Keratinocyte (primary cell): ENCODE measurements at places on chromosomes 7 and 10.

DNA sequence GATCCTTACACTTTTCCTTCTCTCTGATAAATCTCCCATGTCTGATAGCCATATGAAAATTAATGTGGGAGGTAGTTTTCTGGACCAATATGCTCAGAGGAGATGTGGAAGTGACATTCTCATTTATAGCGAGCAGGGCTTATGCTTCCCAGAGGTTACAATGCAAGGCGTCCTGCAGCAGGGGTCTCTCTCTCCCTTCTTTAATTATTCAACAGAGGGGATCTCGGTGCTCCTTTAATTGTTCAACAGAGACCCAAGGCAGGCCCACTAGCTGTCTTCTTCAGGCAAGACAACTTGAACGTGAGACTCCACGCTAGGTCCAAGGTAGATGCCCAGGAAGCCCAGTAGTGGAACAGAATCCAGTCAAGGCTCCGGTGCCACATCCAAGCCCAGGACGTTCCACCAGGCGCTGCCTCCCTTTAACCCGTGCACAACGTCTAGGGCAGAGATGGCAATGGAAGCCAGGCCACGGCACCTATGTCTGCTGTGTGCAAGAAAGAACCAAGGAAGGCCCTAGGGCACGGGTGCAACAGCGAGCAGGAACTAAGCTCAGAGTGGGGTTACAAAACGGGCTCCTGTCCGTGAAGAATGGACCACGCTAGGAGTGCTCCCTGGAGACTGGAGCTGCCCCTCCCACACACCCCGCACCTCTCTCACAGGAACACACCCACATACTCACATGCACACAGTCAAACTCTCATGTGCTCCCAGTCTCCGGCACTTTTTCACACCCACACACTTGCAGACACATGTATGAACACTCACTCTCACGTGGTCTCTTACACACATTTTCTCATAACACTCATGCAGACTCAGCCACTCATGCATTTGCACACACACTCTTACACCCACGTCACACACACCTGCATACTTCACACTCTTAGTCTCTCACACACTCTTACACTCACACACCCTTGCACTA lies 230.4 kb downstream of the TNS3 start:
- DNase-seq = no peak

DNA sequence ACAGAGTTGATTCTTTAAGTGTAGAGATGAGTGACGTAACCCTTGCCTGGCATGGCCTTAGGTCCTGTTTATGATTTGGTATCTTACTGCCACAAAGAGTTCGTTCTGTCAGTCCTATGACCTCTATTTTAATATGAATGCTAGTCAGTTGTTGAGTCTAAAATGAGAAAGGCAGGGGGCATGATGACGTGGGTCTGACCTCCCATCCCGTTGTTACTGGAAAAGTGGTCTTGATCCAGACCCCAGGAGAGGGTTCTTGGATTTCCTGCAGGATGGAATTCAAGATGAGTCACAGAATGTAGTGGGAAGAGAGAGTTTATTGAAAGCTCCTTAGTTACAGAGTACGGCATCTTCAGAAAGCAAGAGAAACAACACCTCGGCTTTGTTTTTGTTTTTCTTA lies 317.0 kb upstream of the COBL start:
- DNase-seq = no peak

GRCh38 chr7:139471740-139472353 lies 11.6 kb downstream of the KLRG2 start:
- DNase-seq = no peak

- no peak for DNase-seq
These were observed 46.1 kb downstream of the OGDH start for GRCh38 chr7:44652535-44652934.

DNA sequence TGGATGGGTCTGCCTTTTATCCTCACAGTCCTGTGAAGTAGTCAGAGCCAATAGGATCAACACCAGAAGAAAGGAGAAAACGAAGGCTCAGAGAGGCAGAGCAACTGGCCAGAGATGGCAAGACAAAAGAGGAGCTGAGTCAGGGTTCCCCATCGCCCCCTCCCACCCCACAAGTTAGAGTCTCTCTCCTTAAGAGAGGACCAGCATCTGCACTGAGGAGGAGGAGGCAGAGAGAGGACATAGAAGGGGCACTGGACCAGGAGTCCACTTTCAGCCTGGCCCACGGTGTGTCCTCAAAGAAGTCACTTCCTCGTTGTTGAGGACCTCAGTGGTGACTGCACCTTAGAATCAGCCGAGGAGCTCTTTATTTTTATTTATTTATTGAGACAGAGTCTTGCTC lies 11.6 kb downstream of the SPOCK2 start:
- DNase-seq = no peak

GRCh38 chr7:141306081-141306480 lies 232.2 kb downstream of the TMEM178B start:
- no peak for DNase-seq

- no peak for DNase-seq
These were observed 33.5 kb downstream of the FIGNL1 start for GRCh38 chr7:50416527-50417182.

GRCh38 chr10:9833942-9834341 lies 1183.7 kb upstream of the CELF2 start:
- DNase-seq = no peak

GRCh38 chr10:86480571-86480970 lies 41.0 kb downstream of the WAPL start:
- no peak for DNase-seq

DNA sequence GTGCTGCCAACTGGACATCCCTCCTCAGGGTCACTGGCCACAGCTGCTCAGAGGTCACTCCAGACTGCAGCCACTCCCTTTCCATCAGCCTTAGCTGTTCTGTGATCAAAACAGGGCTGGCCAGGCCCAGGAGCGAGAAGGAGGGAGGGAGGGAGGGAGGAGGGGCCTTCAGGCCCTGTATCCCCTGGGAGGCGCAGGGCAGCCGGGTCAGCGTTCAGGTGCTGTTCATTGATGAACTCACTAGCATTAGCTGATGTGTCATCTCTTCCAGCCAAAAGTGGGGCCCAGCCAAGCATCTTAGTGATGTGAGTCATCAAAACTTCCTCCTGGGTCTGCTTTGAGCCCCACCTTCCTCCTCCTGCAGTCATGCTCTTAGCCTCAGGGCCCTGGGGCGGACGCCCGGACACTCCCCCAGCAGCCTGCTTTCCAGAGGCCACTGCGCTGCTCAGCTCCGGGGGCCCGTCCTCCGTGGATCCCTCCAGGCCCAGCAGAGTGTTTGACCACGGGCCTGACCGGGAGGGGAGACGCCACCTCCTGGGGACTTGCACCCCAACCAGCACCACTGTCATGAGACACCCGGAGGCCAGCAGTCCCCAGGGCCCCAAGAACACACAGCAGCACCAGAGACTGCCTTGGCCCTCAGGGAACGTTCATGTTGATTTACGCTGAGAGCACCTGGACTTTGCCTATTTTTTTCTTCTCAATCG lies 149.2 kb downstream of the PRKAG2 start:
- peak; percentile 98 for DNase-seq

- no peak for DNase-seq
These were observed 35.4 kb upstream of the TM9SF3 start for GRCh38 chr10:96622013-96622787.

- peak; percentile 35 for DNase-seq
These were observed 124.3 kb downstream of the CUX1 start for GRCh38 chr7:101941481-101942383.

DNA sequence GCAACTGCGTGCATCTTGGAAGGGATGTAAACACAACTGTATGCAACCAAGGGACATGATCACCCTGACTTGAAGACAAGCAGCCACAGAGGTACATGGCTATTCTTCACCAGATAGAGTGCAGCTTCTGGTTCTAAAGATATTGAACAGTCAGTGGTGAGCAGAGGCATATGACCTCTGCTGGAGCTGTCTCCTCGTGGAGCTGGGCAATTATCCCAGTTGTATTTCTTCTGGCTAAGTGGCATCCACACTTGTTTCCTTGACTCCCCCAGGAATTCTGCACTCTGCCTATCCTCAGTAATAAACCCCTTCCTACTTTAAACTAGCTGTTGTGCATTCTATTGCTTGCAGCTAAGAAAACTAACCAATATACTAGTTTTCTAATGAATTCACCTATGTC lies 216.8 kb downstream of the THSD7A start:
- DNase-seq = no peak

DNA sequence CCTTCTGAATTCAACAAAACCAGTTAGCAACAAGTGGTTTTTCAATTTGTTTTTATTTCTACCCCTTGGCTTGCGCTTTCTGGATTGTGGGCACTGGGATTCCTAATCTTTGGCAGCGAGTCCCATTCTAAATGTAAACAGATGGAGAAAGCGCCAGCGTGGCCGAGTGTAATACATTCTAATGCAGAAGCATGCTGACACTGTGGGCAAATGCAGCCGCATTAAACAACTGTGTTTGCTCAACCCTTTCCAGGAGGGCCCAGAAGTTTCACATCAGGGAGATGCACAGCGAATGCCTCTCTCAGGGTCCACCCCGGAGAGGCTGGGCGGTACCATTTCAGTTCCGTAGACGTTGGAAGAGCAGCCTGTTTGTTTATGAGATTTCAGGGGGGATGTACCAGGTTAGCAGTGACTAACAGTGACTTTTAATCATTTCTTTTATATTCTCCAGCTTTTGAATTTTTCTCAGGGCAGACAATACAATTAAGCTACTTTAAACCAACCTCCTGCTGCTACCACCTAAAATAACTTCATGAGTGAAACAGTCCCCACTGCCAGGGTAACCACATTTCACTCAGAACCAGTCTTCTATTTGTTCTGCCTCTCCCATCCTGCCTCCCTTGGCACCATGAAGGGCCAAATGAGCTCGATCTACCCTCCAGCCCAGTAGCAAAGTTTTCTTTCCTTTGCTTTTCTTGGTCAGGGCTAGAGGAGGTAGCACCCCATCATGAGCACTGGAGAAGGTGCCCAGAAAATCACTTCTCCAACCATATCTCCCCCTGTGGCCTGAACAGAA lies 164.2 kb upstream of the ITGB1 start:
- no peak for DNase-seq

GRCh38 chr7:74503061-74503460 lies 49.4 kb downstream of the GTF2IRD1 start:
- no peak for DNase-seq

GRCh38 chr10:77867124-77867719 lies 59.3 kb downstream of the DLG5 start:
- DNase-seq = no peak

DNA sequence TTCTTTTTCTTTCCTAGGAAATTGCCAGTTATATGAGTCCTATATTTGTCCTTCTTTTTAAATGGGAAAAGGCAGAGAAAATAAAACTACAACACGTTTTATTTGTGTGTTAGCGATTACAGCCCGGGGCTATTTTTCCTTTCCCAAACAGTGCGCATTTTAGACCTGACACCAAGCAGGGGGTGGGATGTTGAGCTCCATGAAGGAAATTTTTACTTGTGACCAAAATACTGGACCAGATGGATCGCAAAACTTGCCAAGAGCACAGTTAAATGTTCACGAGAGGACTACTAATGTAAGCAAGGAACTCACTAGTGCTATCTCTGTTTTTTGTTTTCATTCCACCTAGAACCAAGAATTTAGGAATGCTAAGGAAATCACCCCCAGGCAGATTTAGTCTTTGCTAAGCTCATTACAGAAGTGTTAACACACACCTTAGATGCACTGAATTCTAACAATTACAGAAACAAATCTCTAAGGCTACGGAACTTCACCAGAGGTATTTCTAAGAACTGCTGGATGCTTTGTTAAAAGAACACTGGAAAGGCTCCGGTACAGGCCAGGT lies 114.8 kb downstream of the JAZF1 start:
- no peak for DNase-seq

- no peak for DNase-seq
These were observed at the start of gene TRIM8 for GRCh38 chr10:102644066-102644645. Gene TRIM8 (plus strand): TSS chr10:102644479. CDS start chr10:102644618, 139 bp downstream.

GRCh38 chr10:73810735-73811465 lies 498 bp downstream of the NDST2 start:
- DNase-seq = no peak

GRCh38 chr7:22577470-22578001 lies 77.5 kb upstream of the STEAP1B start:
- no peak for DNase-seq

- no peak for DNase-seq
These were observed 298.9 kb downstream of the CSTF2T start for GRCh38 chr10:51400392-51401096.

GRCh38 chr7:149103424-149103823 lies 12.9 kb upstream of the ZNF786 start:
- no peak for DNase-seq

GRCh38 chr7:13850185-13850752 lies 139.2 kb downstream of the ETV1 start:
- DNase-seq = peak; percentile 79

GRCh38 chr10:42975558-42976340 lies 101.1 kb upstream of the RET start:
- no peak for DNase-seq

DNA sequence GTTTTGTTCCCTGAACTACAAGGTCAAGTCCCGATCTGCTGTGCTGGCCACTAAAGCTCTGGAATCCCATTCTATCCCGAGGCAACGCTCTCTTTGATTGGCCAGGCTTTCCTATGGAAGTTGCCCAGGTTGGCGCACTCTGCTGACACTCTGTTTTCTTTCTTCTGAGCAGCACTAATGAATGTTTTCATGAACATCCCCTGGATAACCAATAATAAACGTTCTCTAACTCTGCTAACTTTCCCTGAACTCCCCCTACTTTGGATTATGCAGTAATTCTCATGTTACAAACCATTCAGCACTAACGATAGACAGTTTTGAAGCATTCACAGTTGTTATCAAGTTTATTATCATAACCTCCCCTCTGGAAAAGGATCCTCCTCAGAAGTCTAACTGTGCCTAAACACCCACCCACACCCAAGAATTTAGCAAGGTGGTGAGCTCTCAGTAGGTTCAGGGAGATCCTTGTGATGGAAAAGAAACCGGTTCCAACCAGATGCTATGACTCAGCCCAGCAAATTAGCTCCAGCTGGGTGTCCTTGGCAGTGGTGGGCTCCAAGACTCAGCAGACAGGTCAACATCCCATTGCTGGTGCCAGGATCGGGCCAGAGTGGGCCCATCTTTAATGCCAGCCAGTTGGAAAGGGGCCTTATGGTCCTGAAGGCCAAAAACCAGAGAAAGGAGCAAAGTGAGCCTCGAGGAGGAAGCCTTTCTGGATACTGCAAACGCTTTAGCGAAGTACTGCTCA lies 68.4 kb downstream of the CREB3L2 start:
- DNase-seq = no peak

DNA sequence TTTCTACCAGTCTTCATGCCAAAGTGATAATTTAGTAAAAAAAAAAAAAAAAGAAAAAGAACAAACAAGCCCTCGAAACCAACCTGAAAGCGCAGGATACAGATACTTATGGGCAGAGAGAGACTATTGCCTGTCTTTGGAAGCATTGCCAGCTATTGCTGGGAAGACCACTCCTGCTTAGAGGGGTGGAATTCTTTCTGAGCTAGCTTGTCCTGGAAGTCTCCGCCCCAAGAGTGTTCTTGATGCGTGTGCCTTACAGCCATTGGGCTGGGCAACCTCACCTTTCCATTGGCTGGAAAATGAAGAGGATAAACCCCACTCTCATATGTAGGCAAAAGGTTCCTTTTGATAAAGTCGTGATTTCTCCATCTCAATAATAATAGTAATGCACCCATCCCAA lies 19.9 kb upstream of the INSYN2A start:
- DNase-seq = no peak

GRCh38 chr7:105014693-105015389 lies 836 bp downstream of the KMT2E start:
- DNase-seq = no peak

GRCh38 chr7:2109936-2110609 lies 122.7 kb downstream of the MAD1L1 start:
- DNase-seq = peak; percentile 86
